H54 (cell line): ENCODE measurements at places on chromosomes 2 and 18.

GRCh38 chr18:23300231-23300805 is 152.8 kb upstream of the RIOK3 start:
- no peak for DNase-seq

DNA sequence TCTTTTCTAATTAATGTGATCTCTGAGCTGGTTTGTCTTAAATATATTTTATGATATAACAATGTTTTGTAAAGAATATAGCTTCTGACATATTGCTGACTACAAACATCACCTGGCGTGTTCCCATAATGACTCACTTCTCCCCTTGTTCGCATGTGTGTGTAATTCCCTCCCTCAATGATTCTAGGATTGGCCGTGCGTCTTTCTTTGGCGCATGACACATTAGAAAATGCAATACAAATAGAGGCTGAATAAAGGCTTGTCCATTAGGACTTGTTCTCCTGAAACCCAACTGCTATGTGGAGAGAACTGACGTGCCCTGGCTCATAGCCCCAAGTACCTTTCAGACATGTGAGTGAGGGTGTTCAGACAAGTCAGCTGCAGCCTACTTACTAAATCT is 159.7 kb upstream of the CDH20 start:
- DNase-seq = no peak

DNA sequence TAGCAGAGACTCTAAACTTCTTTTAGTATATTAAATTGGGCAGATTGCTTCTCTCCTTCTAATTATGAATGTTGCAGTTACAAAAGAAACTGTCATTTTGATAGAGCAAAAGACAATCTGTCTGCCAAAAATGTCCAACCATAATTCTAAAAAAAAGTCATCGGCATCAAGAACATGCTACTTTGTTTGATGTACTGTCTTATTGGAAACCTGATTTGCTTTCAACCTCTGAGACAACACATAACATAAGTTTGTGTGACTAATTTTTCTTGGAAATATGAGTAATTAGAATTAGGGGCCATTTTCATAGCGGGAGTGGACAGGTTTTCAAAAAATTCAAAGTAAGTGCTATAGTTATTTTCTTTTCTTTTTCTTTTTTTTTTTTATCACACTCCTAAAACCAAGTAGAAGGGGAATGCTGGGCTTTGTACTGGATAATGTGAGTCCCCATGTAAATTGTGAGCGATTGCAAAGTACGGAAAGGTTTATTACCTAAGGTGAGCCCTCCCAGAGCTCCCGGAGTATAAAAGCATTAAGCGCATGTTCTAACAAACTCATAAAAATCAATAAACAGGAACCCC is 59.1 kb downstream of the ZEB2 start:
- no peak for DNase-seq

GRCh38 chr2:213232649-213233437 is 51.4 kb upstream of the SPAG16 start:
- DNase-seq = no peak
